Transverse colon (tissue), 4 donors: ENCODE measurements at places on chromosomes 7 and 10.
A peak's percentile ranks its signal among the peaks of the same experiment; 100 is the strongest.

DNA sequence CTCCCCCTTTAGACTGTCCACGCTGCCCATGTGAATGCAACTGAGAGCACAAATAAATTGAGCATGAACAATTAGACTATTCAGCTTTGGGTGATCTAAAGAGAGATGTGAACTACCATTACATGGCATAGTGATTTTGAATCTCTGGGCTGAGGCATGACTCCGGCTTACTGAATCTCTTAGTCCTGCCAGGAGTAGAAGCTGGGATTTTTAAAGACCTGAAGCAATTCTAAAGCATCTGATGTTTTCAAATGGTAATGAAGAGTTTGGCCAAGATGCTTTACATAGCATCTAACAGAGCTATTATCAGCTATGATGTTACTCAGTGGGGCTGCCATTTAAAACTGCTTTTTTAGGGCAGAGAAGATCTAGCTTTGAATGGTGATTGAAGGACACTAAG, 1059.1 kb downstream of the SORCS3 start:
- DNase-seq = no peak

DNA sequence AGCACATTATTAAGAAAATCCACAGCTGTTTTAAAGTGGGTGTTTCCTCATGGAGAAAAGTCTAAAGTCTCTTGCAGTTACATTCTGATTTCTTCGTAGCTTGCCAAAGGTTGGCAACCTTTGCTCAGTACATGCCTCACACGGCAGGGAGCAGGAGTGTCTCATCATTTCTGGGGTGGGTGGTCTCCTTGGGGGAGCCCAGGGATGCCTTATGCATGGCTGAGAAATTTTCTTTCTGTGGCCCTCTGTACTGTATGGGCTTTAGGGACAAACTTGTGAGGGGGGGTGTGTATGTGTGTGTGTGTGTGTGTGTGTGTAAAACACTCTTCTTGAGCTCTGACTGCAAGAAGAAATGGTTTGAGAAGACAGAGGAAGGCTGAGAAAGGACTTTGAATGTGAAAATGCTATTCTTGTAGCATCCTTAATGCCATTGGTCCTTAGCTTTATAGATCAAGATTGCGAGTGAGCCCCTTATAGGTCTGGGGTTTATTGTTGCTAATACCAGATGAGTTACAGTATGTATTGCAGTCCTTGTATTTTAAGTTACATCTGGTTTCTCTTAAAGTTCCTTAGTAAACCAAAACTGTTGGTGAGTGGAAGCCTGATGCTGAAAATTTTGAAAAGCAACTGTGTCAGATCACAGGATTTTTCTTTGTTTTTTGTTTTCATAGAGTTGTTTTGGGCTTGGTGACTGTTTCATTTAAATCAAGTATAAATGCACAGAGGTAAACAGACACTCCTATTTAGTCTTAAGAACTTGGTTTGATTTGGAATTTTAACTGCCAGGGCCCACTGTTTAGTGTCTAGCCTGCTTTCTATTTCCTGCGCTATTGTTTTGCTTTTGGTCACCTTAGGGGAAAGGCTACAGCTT, 242.0 kb downstream of the BICC1 start:
- DNase-seq = no peak

- DNase-seq = no peak
These were observed 101.8 kb downstream of the GNAT3 start for GRCh38 chr7:80410081-80410480.

DNA sequence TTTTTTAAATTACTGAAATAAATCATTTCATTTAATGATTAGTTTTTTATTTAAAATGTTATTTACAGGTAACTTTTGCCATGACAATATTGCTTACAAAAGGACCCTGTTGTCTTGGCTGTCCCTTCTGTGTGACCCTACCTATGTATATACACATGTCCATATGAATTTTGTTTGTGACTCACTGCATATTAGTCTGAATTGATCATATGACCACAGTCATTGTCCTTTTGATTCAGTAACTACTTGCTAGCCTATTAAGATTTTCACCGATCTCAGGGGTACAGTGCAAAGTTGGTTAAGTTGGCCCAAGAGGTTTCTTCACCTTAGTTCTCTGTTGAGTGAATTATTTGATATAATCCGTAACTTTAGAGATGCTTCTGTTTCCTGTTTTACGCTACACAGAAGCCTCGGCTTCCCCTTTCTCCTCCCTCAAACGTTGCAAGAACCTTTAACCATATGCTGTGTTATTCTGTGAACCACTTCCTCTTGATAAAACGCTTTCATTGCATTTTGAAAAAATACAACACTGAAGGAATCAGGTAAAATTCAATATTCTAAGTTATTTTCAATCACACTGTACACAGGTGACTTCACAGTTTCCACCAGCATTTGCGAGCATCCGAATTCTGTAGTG, 43.9 kb downstream of the APBB1IP start:
- peak; percentile 18 for DNase-seq

DNA sequence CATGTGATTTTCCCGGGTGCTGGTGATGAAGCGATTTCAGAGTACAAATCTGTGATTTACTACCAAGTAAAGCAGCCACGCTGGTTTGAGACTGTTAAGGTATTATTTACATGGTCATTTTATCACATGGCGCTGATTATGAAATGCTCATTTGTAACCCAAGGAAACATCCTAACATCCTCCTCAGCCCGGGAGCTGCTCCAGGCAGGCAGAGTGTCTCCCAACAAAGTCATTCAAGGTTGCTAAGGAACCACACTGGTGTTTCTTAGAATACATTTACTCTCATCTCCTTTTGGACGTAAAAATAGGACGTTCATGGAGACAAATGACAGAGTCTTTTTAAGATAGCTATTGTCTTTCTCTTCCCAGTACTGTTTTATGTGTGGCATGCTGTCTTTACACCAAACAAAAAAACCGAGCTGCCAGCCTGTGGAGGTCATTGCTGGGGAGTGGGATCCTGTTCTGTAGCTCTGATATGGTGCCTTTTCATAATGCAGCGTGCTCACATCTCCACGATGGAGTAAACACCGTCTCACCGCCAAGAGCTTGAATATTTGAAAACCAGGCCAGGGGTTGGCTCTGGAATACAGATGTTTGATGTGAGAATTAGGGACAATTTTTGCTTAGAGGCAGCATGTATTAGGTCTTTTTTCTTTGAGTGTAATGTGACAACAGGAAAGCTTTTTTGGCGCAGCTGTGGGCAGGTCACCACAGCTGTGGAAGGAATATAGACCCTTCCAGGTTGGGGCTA, 119.6 kb downstream of the DOCK1 start:
- DNase-seq = no peak

- DNase-seq = no peak
These were observed 349.8 kb downstream of the PTPRN2 start for GRCh38 chr7:158237672-158238335.

DNA sequence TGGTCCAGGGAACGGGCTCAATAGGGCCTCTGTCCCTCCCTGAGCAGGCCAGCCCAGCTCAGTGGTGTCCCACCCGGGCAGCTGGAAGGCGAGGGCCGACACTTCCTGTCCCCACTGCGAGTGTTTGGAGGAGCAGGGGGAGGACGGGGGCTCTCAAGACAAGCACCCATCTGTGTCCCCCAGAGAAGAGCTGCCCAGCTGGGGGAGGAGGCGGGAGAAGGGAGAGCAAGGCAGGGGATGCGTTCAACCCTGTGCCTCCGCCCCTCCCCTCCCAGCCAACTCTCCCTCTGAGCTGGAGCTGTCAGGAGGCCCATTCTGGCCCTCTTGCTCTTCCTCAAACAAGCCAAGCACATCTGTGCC, 35.7 kb downstream of the ZCCHC24 start:
- DNase-seq = no peak

DNA sequence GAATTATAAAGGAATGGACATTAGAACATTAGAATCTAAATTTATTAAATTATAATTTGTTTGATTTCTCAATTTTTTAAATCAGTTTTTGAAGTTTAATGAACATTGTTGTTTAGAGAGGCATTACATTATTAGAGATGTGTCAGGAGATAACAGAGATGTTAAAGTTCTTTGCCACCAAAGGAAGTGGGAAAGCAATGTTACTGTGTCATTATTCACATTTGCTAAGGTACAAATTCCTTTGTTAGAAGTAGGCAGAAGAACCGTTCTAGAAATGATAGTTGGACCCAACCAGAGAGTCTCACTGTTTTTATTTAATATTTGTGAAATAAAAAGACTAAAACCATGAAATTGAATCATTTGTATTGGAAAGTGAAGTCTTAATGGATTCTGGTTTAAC, 92.9 kb downstream of the MDFIC start:
- no peak for DNase-seq

DNA sequence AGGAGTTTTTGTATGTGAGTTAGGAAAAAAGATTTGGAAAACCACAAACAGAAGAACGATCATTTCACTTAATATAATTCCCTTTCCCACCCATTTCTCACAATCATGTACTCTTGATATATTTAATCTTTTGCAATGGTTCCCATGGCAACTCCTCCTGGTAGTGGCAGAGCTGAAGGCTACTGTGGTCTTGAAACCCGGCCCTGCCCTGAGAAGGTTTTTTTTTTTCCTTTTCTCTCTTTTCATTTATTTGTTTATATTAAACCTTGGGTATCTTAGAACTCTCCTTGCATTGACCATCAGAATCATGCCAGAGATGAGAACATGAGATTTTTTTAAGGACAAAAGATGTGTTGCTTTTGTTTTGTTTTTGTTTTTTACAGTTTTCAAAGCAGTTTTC, 566.1 kb upstream of the NRP1 start:
- no peak for DNase-seq

- no peak for DNase-seq
These were observed 47.6 kb downstream of the ABRAXAS2 start for GRCh38 chr10:124849111-124849773.
